NCI-H1105 (cell line): ENCODE measurements at places on chromosomes 13 and 19.
A peak's percentile ranks its signal among the peaks of the same experiment; 100 is the strongest.

DNA sequence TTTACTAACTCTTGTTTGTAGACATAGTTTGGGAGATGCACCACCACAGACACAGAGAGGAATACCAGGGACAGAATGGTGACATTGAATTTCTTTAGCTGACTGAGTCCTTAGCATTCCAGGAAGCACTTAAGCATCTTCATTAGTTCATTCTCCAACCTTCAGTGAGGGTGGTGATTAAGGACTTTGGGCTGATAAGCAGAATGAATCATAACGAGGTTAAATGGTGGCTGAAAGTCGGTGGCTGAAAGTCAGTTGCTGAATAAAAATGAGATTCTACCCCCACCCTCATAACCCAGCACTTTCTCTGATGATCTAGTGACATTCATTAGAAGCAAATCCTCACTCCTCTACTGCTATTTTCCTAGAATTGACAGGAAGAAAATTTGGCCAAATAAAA lies 10.6 kb downstream of the PCDH8 start:
- no peak for DNase-seq

DNA sequence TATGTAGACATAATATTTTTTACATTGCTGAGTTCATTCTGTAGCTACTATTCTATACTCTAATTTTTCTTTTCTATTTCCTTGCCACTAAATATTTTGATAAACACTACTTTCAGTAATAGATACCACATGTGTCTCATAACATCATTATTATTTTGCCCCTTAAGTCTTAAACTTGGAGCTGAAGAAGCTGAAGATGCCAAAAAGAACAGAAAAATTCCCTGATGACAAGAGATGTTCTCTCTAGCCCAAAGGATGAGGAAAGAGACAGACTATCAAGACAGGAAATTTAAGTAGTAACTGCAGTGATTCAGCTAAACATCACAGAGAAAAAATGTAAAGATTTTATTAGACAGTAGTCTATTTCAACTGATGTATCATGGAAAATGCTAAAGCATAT lies 322.0 kb upstream of the KLHL1 start:
- no peak for DNase-seq

DNA sequence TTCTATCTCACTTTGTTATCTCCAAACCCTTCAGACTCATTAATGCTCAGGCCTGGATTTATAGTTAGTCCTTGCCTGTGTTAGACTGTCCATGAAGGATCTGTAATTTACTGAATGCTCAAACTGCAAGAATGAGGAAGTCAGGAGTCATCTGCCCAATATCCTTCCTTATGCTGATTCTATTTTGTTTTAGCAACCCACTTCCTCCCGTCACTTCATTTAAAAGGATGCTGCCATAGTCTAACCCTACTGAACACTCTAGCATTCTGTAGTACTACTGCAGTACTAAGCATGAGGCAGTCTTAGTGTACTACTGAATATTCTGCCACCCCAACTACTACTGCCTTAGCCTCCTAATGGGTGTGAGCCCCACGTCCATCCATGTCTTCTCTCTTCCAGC lies 1.5 kb downstream of the FCAR start:
- DNase-seq, result no peak

GRCh38 chr13:51158880-51159518 lies 47.9 kb upstream of the C13orf42 start:
- no peak for DNase-seq

DNA sequence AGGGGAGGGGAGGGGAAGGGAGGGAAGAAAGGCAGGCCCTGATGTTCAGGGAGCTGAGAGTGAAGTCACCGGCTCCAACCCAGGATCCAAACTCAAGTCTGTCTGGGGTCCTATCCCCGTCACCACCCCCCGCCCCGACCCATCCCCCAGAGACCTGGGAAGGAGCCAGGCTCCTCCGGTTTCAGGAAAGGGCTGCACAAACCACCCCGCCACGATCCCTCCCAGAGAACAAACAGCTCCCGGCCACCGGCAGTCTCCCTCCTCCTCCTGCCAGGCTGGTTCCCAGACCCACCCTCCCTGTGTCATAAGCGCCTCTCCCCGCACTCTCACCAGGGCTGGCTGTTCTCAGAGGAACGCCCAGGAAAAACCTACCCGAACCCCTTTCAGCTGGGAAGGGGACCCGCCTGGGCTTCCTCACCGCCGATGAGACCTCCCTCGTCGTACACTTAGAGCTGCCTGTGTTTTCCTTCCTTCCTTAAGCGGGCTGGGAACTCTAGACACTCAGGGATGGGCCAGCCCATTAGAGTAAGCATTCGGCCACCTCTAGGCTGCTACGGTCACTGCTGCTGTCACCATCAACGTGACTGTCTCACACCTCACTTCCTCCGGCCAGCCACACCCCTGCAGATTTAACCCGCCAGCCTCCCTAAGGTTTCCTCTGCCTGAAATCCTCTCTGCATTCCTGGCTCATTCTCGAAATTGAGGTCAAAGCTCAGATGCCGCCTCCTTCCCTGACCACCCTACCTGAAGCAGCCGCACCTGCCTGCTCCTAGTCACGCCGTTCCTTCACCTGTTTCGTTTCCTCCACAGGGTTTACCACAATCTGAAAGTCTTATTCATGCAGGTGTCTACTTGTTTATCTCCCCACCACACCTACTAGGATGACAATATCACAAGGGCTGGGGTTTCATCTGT lies 6.3 kb upstream of the RDH13 start:
- peak; percentile 16 for DNase-seq

DNA sequence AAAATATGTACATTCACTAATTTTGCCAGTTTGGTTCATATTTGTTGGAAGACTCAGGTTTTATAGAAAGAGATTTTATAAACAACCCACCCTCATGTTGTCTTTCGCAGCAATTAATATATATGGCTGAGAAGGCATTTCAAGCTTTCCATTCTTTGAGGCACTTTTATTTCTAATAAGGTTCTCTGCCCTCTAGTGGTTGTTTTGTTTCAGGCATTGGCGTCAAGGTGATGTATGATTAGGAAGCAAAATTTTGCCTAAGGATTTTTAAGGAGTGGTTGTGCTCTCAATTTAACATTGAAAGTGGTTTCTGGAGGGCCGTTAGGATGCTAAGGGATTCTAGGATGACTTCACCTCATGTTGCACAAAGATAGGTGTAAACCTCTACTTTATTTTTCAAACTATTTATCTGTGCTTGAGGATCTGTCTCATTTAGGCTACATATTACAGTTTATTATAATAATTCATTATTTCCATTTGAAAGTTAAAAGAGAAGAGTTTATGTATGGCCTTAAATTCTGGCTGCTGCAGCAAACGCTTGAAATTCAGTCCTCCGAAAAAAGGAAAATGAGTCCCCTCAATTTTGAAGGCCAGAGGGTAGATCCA lies 35.9 kb downstream of the OXGR1 start:
- peak; percentile 21 for DNase-seq

DNA sequence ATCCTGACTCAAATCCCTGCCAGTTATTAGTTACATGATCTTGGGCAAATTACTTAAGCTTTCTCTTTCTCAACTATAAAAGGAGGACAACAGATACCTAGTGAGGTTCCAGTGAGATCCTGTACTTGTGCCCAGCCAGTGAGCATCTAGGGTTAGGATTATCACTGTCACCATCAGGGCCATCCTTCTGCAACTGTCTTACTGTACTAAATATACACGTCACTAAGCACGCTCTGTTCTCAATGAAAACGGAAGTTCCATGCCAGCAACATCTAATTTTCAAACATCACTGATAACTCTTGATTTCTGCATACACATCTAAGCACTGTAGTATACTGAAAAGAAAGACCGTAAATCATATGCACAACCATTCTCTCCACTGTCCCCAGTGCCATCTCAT lies 70.0 kb downstream of the FOXO1 start:
- no peak for DNase-seq

DNA sequence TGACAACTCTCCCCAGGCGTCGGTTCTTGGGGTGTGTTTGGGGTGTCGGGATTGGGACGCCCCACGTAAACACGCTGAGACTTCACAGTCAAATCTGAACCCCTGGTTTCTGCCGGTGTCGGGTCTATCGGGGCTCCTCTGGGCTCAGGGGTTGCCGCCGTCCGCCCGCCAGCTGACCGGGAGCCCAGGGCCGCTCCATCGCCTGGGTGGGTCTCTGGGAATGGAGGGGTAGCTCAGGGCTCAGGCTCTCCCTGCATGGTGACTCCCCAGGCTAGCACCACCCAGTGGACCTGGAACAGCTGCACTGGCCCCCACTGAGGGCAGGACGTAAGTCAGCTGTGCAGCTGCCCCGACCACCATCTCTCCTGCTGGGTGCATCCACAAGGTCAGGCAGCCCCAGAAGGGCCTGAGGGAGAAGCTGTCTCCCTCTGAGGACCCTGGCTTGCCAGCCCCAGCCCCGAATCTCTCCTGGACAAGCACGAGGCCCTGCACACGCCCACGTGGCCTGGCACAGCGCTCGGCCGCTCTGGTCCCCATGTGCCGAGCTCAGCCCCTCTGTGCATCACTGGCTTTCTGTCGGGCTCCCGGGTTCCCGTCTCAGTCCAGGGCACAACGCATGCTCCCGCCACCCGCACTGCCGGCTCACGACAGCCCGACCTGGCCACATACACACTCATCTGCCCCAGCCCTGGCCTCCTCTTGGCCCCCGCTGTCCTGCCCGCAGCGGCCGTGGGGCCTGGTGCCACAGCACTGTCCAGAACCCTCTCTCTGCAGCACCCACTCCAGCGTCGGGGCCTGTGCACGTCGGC lies 6.1 kb downstream of the RNF126 start:
- DNase-seq, result no peak

GRCh38 chr13:32997399-32997798 lies 18.8 kb upstream of the KL start:
- DNase-seq, result no peak

DNA sequence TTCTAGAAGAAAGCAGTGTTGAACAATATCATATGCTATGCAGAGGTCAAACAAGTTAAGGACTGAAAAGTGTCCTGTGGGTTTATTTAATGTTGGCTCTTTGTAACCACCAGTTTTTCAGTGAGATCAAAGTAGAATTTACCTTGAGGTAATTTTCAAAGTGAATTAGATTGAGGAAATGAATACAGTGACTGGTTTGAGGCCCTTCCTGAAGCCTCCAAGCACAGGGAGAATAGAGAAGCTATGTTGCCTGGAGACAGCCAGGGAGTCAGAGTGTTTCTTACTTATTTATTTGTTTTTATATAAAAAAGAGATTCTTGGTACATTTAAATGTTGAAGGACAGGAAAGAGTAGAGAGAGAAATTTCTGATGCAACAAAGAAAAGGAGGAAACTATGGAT lies 954.3 kb upstream of the SPRY2 start:
- DNase-seq, result no peak

- DNase-seq, result no peak
Observed at GRCh38 chr19:50659318-50660087, 10.3 kb downstream of the C19orf81 start.

GRCh38 chr19:2339644-2340310 lies 11.3 kb downstream of the SPPL2B start:
- DNase-seq, result no peak

GRCh38 chr13:107361666-107362065 lies 793.7 kb upstream of the ARGLU1 start:
- no peak for DNase-seq

- DNase-seq, result no peak
Observed at GRCh38 chr13:92487238-92487637, 739.4 kb upstream of the GPC6 start.

- no peak for DNase-seq
Observed at GRCh38 chr19:29806098-29806866, 5.5 kb upstream of the CCNE1 start.

GRCh38 chr13:79792716-79793115 lies 311.8 kb downstream of the NDFIP2 start:
- no peak for DNase-seq

DNA sequence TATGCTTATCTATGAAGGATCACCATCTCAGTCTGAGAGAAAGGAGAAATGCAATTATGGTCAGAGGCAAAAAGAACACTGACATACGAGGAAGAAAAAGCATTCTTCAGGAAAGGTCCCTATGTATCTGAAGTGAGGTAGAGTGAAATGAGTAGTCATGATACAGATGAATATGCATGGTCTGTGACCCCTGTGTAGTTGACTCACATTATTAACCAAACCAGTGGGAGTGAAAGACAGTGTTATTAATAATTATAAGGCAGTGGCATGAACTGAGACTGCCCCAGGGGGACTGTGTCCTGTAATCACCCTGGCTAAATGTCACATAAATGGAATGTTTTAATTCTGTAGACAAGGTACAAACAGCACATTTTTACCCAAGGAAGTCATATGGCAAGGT lies 1320.2 kb upstream of the PCDH9 start:
- no peak for DNase-seq

- no peak for DNase-seq
Observed at GRCh38 chr13:85216576-85216975, 582.6 kb downstream of the SLITRK6 start.

- peak; percentile 52 for DNase-seq
Observed at GRCh38 chr13:60448907-60449510, 52.0 kb downstream of the TDRD3 start.

DNA sequence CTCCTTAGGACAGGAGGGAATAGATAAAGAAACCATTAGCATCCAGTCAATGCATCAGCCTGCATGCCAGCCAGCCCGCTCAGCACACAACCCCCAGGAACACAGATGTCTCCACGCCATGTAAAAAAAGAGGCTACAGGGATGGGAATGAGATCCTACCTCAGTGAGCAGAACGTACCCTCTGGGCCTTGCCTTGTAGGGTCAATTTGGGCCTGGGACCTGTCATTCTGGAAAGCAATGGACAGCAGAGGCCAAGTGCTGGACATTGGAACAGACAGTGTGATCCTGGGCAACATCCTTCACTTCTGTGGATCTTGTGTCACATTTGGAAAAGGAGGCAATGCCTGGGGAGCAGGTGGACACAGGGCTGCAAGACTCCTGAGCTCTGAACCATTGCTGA lies 26.0 kb downstream of the VSTM2B start:
- DNase-seq, result no peak

DNA sequence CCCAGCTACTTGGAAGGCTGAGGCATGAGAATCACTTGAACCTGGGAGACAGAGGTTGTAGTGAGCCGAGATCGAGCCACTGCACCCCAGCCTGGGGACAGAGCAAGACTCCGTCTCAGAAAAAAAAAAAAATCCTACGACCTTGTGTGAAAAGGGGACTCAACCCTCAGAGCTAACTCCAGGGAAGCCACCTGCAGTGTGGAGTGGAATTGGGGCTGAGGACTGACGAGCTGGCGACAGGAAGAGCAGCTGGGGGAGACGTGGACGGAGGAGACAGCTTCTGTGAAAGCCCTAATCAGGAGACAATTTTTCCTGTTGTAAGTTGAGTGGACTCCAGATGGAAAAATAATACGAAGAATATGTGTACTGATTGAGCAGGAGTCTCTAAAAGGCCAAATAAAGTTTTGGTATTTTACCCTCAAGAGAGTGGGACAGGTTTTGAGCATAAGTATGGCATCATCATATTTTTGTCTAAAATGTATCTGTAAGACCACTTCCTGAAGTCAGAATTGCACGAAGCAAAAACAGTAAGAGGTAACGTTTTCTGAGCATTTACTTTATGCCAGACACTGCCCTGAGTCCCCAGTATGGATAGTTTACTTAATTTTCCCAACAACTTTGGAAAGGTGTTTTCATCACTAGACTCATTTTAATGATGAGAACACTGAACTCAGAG lies 12.0 kb upstream of the LAIR1 start:
- no peak for DNase-seq

GRCh38 chr19:40216013-40216776 lies 2.0 kb downstream of the TTC9B start:
- peak; percentile 18 for DNase-seq

GRCh38 chr13:98299966-98300350 lies 122.9 kb upstream of the RNF113B start:
- DNase-seq, result no peak
